Activated T-cell treated with anti-CD3 and anti-CD28 coated beads, Interleukin-2, amount 50 U/mL, for 72 hours (primary cell): ENCODE measurements at places on chromosomes 1 and 21.

DNA sequence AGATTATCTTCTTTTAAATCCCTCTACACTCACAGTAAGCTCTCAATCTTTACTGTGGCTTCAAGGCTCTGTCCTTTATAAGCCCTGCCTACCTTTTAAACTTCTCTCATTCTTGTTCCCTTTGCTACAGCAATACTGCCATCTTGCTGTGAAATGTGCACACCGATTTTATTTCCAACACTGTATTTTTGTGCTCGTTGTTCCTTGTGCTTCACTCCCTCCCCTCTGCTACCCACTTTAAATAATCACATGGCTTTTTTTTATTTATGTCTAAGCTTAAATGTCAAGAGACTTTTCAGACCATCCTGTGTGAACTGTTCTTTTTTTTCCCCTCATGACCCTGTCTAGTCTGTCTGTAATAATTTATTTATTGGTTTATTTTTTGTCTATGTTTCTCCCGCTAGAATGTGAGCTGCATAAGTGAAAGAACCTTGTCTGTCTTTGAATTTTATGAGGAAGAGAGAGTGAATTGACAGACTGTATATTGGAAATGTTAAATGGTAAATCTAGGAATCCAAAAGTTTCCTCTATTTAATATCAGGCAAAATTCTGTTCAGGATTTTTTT, 45.7 kb downstream of the ABCD3 start:
- peak; percentile 3 for DNase-seq

- no peak for DNase-seq
Measured at GRCh38 chr1:33390542-33390941, 40.4 kb downstream of the PHC2 start.

DNA sequence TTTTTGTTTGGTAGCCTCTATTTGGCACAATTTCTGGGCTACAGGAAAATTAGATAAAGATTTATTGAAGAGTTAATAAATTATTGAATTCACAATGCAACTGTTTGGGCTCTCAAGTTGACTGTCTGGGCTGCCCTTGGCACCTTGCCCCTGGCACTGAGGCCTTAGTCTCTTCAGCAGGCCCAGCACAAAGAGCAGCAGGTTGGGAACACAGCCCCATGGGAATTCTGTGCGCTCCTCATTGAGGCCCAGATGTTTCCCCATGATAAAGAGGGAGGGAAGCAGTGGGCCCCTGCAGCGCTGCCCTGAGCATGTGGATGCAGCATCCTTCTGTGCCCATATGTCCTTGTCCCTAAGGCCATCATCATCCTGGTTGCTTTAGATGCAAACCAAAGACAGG, 2.9 kb downstream of the CRNN start:
- no peak for DNase-seq

- no peak for DNase-seq
Measured at GRCh38 chr1:54543729-54544496, 4.1 kb upstream of the ACOT11 start.

- no peak for DNase-seq
Measured at GRCh38 chr21:30426731-30427130, 1.0 kb upstream of the KRTAP13-3 start.

GRCh38 chr1:67270541-67270940, 37.1 kb upstream of the IL12RB2 start:
- DNase-seq, result peak; percentile 48

GRCh38 chr1:162136760-162137159, 67.3 kb downstream of the NOS1AP start:
- DNase-seq, result no peak

- DNase-seq, result no peak
Measured at GRCh38 chr1:63435161-63435560, 67.7 kb downstream of the ALG6 start.
